Ovary (tissue), 10 donors: ENCODE measurements at places on chromosomes 3 and 15. TPM values are rescaled to one million over a fixed set of nuclear protein-coding genes. Genes with fewer than 3 reads are reported as not detected.
A peak's percentile ranks its signal among the peaks of the same experiment; 100 is the strongest.

- no peak overlapping the region for H3K27ac ChIP-seq
- no peaks in the 10 kb centered on the region for H3K4me1 ChIP-seq
- H3K4me3 ChIP-seq = no peak overlapping the region
- H3K27me3 ChIP-seq = no peaks in the 10 kb centered on the region
Measured at GRCh38 chr15:58190419-58190818, 52.2 kb downstream of the AQP9 start.

DNA sequence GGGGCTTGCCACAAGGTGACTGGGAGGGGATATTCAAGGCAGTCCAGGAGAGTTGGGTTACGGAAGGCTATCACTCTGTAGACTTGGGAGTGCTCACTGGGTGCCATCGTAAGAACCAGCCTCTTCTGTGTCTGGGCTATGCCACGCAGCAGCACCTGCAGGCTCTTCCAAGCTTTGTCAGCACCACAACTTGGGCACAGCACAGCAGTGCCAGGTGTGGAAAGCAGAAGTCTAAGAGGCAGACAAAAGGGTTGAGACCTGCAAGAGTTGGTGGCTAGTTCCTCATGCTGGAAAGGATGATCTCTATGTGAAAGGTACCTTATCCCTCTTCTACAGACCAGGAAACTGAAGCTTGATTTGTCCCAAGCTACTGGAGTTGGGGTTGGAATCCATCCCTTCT lies 15.8 kb downstream of the CX3CR1 start:
- H3K27me3 ChIP-seq = no peaks in the 10 kb centered on the region
- no peak overlapping the region for H3K4me3 ChIP-seq
- H3K36me3 ChIP-seq = no peaks in the 10 kb centered on the region
- DNase-seq = no peak
- no peak overlapping the region for H3K27ac ChIP-seq
- H3K4me1 ChIP-seq = no peaks in the 10 kb centered on the region

GRCh38 chr3:139482206-139482605 lies 5.9 kb upstream of the RBP2 start:
- peaks cover 2% of the 10 kb centered on the region for H3K4me1 ChIP-seq
- H3K4me3 ChIP-seq = no peak overlapping the region
- DNase-seq = no peak
- H3K27ac ChIP-seq = no peak overlapping the region
- no peaks in the 10 kb centered on the region for H3K27me3 ChIP-seq
- no peaks in the 10 kb centered on the region for H3K36me3 ChIP-seq

DNA sequence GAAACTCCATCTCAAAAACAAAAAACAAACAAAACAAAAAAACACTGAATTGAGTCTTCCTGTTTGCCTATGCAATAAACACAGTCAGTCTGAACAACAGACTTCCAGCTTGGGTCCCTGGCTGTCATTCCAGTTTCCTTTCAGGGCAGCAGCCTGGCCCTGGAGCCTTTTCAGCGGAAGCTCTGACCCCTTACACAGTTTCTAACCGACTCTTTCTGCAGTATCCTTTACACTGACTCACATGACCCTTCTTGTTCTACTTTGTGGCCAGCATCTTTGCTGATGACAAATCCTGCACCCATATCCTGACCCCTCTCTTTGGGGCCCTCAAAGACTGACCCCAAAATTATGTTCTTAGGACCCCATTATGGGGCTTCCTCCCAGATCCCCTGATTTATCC lies 38.3 kb upstream of the INO80 start:
- no peaks in the 10 kb centered on the region for H3K4me1 ChIP-seq
- no peaks in the 10 kb centered on the region for H3K27me3 ChIP-seq
- no peak overlapping the region for H3K4me3 ChIP-seq
- H3K36me3 ChIP-seq = no peaks in the 10 kb centered on the region
- no peak for DNase-seq

GRCh38 chr3:74651292-74651691 lies 36.8 kb upstream of the CNTN3 start:
- no peaks in the 10 kb centered on the region for H3K27me3 ChIP-seq
- no peak for DNase-seq
- no peak overlapping the region for H3K4me3 ChIP-seq
- no peaks in the 10 kb centered on the region for H3K36me3 ChIP-seq
- no peak overlapping the region for H3K27ac ChIP-seq

GRCh38 chr3:188320757-188321156 lies 166.8 kb downstream of the LPP start:
- no peak for DNase-seq
- no peak overlapping the region for H3K27ac ChIP-seq
- H3K27me3 ChIP-seq = no peaks in the 10 kb centered on the region
- no peak overlapping the region for H3K4me3 ChIP-seq

- no peaks in the 10 kb centered on the region for H3K27me3 ChIP-seq
- H3K4me1 ChIP-seq = no peaks in the 10 kb centered on the region
- no peak for DNase-seq
- H3K27ac ChIP-seq = no peak overlapping the region
Measured at GRCh38 chr15:65845826-65846519, 23.3 kb upstream of the RAB11A start.

DNA sequence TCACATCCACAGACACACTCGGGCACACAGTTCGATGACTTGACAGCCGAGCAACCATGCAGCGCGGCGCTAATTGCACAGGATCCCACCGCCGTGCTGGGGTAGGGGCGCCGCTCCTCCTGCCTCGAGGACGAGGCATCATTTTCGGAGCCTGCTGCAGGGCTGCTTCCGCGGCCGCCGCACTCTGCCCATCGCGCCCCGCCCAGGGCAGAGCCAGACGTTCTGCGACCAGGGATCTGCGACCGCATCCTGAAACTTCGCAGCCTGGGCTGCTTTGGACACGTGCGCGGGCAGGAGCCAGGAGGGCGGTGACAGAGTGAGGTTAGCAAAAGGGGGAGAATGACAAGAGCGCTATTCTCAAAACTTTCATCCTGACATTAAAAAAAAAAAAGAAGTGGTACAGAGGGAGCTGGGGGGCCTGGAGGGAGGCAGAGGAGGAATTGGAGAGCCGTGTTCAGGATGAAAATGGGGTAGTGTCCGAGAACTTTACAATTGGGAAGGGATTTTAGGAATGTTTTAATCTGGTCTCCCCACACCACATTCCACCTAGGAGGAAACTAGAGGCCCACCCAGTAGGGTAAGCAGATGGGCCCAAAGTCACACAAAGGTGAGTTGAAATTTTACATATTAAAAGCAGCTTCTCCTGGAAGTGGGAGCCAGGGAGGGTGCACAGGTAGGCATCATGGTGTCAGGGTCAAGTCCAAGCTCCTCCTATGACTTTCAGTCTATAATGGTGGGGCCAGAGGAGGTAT lies 15.9 kb downstream of the IGDCC3 start:
- DNase-seq = no peak
- no peaks in the 10 kb centered on the region for H3K4me1 ChIP-seq
- no peak overlapping the region for H3K4me3 ChIP-seq
- no peaks in the 10 kb centered on the region for H3K36me3 ChIP-seq

GRCh38 chr15:36468746-36469145 lies 110.7 kb upstream of the CDIN1 start:
- no peaks in the 10 kb centered on the region for H3K4me1 ChIP-seq
- DNase-seq = no peak
- no peaks in the 10 kb centered on the region for H3K36me3 ChIP-seq
- H3K27ac ChIP-seq = no peak overlapping the region
- no peak overlapping the region for H3K4me3 ChIP-seq

- no peak overlapping the region for H3K27ac ChIP-seq
- no peaks in the 10 kb centered on the region for H3K27me3 ChIP-seq
- DNase-seq = no peak
Measured at GRCh38 chr3:31616711-31617110, 84.0 kb downstream of the STT3B start.

DNA sequence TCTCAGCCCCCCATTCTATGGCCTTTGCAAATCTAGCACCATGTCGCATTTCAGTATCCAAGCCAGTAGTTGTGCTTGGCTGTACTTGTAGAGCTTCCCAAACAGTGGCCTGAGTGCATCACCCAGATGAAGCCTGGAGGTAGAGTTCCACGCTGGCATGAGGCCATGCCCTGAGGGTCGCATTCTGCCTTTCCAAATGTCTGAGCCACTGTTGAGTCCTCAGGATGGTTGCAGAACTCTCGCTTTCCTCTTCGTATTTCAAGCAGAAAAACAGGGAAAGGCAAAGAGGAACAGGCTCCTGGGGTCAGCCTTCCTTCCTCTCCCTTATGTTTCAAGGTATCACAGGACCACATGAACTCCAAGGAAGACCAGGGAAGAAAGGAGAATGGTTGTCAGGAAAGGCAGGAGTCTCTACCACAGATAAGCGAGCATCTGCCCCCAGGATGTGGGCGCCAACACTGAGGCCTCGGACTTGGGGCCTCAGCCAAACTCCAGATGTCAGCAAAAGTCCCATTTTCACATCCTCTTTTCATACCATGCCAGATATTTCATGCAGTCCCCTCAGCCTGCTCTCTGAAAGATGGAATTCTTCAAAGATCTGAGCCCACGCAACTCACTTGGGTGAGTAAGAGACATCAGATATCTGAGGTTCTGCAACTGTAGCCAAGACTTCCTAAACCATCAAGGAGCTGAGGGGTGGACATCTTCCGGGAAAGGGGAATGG lies 19.4 kb upstream of the PRR20G start:
- no peaks in the 10 kb centered on the region for H3K27me3 ChIP-seq
- H3K4me3 ChIP-seq = no peak overlapping the region
- H3K4me1 ChIP-seq = no peaks in the 10 kb centered on the region
- H3K36me3 ChIP-seq = no peaks in the 10 kb centered on the region

GRCh38 chr3:190314741-190315140 lies 7.5 kb downstream of the CLDN1 start:
- H3K4me3 ChIP-seq = no peak overlapping the region
- H3K4me1 ChIP-seq = no peaks in the 10 kb centered on the region
- no peaks in the 10 kb centered on the region for H3K36me3 ChIP-seq
- no peak overlapping the region for H3K27ac ChIP-seq

DNA sequence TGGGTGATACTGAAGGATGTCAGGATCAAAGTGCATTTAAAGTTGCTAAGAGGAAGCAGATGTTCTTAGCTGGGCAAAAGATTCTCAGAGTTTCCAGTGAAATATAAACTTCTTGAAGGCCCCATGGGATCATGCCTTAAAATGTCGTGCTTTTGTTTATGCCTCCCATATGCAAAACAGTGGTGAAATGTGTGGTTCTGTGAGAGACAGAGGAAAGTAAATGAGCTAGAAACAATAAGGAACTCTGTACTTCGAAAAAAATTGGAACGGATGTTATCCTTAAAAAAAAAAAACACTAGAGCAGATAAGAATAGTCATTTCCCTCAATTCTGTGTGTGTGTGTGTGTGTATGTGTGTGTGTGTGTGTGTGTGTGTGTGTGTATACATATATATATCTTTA lies 497.0 kb upstream of the TBL1XR1 start:
- H3K4me1 ChIP-seq = no peaks in the 10 kb centered on the region
- no peaks in the 10 kb centered on the region for H3K27me3 ChIP-seq
- no peak for DNase-seq
- no peak overlapping the region for H3K27ac ChIP-seq
- no peaks in the 10 kb centered on the region for H3K36me3 ChIP-seq

DNA sequence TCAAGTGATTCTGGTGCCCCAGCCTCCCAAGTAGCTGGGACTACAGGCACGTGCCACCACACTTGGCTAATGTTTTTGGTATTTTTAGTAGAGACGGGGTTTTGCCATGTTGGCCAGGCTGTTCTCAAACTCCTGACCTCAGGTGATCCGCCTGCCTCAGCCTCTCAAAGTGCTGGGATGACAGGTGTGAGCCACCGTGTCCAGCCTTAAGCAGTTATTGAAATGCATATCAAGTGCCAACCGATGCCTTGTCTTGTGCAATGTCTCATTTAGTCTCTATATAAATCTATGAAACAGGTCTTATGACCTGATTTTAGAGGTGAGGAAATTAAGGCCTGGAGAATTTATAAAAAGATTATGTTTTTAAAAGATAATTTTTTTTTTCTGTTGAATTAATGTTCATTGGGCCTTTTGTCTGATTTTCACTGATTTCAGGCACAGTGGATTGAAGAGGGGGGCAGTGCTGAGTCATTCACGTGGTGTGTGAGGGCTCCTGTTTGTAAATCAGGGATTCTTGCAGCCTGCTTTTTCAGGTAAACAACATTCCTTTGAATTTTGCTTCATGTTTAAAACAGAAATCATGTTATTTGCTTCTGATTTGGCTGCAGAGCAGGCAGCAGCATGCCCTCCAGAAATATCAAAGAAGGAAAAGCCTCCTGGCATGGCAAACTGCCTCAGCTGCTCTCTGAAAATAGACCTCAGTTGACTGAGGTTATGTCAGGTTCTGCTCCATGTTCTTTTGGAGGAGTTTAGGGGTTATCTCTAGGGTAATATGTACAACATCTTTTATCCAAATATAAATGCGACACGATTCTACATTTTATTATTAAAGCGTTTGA lies 407.0 kb upstream of the RGMA start:
- no peaks in the 10 kb centered on the region for H3K27me3 ChIP-seq
- no peak overlapping the region for H3K4me3 ChIP-seq
- no peak overlapping the region for H3K27ac ChIP-seq
- no peaks in the 10 kb centered on the region for H3K36me3 ChIP-seq
- peaks cover 4% of the 10 kb centered on the region for H3K4me1 ChIP-seq
- DNase-seq = no peak

DNA sequence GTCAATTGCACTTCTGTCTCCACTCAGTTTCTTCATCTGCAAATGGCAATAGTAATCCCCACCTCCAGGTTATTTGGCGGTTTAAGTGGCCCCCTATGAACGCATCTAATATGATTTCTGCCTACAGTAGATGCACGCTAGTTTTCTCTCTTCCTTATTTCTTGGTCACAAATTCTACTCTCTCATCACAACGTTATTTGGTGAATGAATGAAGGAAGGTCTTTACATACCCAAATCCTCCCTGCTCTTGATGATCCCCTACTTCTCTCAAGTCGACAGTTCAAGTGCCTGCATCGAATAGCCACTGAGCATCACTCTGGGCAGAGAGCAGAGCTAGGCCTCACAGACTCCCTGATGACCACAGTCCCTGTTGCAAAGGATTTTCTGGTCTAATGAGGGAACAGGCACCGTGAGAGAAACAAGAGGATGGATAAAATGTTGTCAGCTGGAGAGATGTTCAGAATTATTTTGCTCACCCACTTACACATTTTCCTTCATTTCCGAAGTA lies 181.2 kb upstream of the SMAD3 start:
- no peaks in the 10 kb centered on the region for H3K27me3 ChIP-seq
- H3K27ac ChIP-seq = peak overlapping the region; percentile 50
- H3K36me3 ChIP-seq = no peaks in the 10 kb centered on the region
- DNase-seq = no peak
- no peak overlapping the region for H3K4me3 ChIP-seq

DNA sequence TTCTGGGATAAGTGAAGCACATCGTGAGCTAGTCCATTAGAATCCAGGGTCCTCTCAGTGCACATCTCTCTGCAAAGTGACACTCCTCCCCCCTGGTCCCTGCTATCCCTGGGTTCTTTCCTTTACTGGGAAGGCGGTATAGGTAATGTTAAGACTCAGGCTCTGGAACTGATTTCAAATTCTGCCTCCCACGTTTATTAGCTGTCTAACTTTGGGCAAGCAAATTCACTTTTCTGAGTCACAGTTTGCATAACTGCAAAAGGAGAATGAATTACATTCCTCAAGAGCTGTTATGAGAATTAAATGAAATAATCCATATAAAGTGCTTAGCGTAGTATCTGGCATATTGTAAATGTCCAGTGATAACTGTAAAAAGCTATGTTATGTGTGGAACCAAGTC lies 168.1 kb upstream of the LRRN1 start:
- no peak overlapping the region for H3K27ac ChIP-seq
- H3K36me3 ChIP-seq = no peaks in the 10 kb centered on the region
- no peak for DNase-seq

- H3K4me3 ChIP-seq = no peak overlapping the region
- no peaks in the 10 kb centered on the region for H3K27me3 ChIP-seq
- H3K4me1 ChIP-seq = peaks cover 4% of the 10 kb centered on the region
- no peaks in the 10 kb centered on the region for H3K36me3 ChIP-seq
Measured at GRCh38 chr3:197752107-197752506, 2.4 kb downstream of the FYTTD1 start.

Gene SPATA12
- polyA plus RNA-seq = 0.02 TPM

Gene GMPPB
- polyA plus RNA-seq = 9.4 TPM

Gene IL17RD
- polyA plus RNA-seq = 10.7 TPM

Gene ARHGAP11A
- polyA plus RNA-seq = 0.84 TPM

Gene SEMA3G
- 8.2 TPM for polyA plus RNA-seq

Gene TNFSF10
- 39.8 TPM for polyA plus RNA-seq

Gene P2RY13
- 0.31 TPM for polyA plus RNA-seq

Gene PEX5L
- 0.59 TPM for polyA plus RNA-seq
